ENCODE measurements at places on chromosomes 1 and 21.

DNA sequence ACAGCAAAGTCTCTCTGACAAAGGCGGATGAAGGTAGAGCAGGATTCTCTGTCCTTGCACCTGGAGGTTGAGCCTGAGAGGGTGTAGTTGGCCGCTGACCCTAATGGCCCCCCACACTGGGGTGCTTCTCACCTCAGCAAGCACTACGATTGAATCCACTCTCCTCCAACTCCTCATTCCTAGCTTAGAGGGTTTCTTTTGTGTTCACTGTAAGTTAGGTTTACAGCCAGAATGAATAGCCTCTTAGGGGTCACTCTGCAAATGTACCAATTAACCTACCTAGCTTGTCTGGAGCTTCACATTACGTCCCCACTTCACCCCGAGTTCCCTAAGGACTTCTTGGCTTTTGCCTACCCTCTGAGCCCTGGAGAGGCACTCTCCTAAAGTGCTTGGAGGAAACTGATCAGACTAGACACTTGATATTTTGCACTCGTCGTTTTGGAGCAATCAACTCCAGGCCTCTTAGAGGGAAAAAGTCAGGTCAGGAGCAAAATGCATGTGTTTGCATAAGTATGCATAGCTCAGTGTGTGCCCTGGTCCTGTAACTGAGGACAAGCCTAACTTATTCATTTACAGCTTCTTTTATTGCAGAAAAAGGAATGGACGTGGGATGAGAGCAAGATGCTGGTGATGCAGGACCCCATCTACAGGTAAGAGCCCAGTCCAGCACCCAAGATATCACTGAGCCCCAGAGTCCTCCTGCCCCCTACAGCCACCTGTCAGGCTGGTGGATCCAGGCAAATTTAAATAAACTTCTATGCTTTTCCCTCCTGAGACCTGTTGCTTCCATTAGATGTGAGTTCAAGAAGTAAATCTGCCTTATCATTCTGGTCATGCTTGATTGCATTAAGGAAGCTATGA, 76.4 kb downstream of the SPATA46 start:
- no peak for DNase-seq

DNA sequence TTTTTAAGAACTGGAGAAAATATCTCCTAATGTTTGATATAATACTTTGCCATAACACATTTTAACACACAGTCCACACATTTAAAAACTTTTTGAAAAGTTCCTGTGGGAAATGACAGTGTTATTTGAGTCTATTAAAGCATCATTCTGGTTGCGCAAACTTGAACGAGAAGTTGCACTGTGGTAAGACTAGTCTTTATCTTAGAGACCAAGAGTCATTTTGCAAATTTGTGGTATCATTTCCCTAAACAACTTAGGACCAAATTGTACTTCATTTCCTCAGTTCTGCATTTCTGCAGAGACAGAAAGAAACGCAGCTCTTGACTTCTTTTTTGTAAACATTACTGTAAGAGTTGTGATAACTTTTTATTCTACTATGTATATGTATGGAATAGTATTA, at the start of gene RGS18:
Gene RGS18 (plus strand): TSS at position 282 of the 400 bp plus-strand sequence. CDS start 176 bp downstream, outside the sequence.
- no peak for DNase-seq

DNA sequence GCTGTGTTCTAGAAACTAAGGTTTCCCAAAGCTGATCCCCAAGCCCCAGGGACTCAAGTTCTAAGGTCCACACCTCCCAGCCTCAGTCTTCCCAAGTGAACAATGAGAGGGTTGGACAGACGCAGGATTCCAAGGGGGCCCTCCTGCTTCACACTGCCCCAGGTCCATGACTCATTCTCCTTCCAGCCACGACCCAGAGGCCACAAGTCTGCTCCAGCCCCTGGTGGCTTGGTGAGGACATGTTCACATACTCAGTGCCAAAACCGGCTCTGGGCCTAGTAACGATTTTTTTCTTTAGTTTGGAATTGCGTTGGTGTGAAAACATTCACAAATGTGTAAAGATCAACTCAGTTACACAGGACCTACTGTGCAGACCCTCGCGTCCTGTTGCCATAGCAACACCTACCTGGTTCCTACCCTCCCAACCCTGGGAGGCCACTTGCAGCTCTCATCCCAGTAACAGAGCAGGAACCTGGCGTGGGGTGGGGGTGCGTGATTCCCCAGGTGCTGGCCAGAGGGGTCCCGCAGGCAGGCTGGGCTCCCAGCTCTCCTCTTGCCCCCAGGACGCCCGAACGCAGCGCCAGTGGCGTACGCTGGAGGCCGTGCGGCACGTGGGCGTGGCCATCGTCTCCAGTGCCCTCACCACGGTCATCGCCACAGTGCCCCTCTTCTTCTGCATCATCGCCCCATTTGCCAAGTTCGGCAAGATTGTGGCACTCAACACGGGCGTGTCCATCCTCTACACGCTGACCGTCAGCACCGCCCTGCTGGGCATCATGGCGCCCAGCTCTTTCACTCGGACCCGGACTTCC, 57.0 kb downstream of the DISP3 start:
- DNase-seq, result no peak

DNA sequence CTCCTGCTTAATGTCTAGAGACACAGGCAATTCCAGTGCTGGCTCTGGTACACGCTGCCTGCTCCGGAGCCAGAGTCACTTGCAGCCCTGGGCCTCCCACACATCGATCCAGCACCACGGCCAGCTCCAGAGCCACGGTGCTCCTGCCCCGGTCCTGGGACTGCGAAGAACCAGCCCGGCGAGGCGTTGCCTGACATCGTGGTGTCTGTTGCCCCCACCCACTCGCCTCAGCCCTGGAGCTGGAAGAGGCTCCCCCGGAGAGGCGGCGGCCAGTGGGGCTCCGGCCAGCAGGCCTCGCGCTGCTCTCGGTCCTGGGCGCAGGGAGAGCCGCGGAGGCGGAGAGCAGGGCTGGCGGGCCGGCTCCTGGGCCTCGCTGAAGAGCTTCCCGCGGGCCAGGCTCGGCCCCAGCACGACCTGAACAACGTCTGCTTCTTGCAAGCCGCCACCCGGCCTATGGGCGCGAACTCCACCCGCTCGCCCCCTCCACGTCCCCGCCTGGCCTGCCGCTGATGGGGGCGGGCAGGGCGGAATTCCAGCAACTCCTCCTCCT, 364.8 kb downstream of the CEP170 start:
- no peak for DNase-seq

DNA sequence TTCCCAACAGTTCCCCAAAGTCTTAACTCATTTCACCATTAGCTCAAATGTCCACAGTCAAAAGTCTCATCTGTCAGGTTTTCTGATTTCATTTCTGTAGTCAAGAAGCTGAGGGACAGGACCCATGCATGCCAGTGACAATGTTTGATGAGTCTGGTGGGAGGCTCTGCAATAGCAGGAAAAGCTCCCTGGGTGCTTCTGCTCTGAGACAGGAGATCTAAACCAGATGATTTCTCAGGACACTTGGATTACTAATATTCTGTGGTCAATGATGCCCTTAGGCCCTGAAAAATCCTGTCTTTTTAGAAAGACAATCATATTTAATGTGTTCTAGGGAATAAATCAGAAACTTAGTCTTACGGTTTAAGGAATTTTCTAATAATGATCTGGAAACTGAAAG, 56.4 kb downstream of the PCBP3 start:
- no peak for DNase-seq

- DNase-seq, result no peak
These were observed 623.5 kb downstream of the MATN1 start for GRCh38 chr1:30099587-30100523.

DNA sequence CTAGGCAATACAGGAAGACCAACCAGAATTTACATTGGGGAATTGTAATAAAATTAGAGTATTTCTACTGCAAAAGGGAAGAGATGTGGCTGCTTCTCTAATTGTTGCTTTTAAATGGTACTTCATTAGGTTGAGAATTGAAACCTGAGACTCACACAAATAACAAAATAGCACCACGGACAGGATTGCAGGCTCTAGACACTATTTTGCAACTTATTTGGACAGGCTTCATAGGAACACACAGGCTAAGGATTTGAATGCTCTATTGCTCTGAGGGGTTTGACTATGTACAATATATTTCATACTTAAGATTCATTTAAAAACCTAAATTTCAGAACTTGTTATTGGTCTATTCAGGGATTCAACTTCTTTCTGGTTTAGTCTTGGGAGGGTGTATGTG, 79.6 kb downstream of the ATP1B1 start:
- DNase-seq, result no peak

DNA sequence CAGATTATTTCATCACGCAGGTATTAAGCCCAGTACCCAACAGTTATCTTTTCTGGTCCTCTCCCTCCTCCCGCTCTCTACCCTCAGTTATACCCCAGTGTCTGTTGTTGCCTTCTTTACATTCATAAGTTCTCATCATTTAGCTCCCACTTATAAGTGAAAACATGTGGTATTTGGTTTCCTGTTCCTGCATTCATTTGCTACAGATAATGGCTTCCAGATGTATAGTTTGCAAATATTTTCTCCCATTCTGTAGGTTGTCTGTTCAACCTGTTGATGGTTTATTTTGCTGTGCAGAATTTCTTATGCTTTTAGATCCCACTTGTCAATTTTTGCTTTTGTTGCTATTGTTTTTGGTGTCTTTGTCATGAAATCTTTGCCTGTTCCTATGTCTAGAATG, 21.1 kb upstream of the KCNH1 start:
- DNase-seq, result no peak
